ENCODE measurements at places on chromosomes 1 and 21. TPM values are rescaled to one million over a fixed set of nuclear protein-coding genes. Genes with fewer than 3 reads are reported as not detected.

Gene TFAP2E
- not detected for polyA plus RNA-seq

Gene CFAP57
- 0.15 TPM for polyA plus RNA-seq

Gene CD101
- 0.14 TPM for polyA plus RNA-seq

Gene ARMH1
- 28.1 TPM for polyA plus RNA-seq

Gene SPRR2A
- polyA plus RNA-seq = not detected

Gene C1orf232
- not detected for polyA plus RNA-seq

Gene AMY1C
- polyA plus RNA-seq = not detected

Gene F3
- polyA plus RNA-seq = not detected

Gene KRTAP20-3
- polyA plus RNA-seq = not detected

Gene STIL
- polyA plus RNA-seq = 0.90 TPM

Gene RNU1-1
- 27.4 TPM for polyA plus RNA-seq

Gene ALDH4A1
- 6.7 TPM for polyA plus RNA-seq

Gene BECN2
- not detected for polyA plus RNA-seq

Gene PTPRF
- polyA plus RNA-seq = not detected

Gene GLIS1
- polyA plus RNA-seq = not detected

Gene HPCA
- polyA plus RNA-seq = not detected

Gene FCRL1
- 489 TPM for polyA plus RNA-seq

Gene RORC
- not detected for polyA plus RNA-seq

Gene OR2T29
- polyA plus RNA-seq = not detected
